ENCODE measurements at places on chromosomes 2 and 18. TPM values are rescaled to one million over a fixed set of nuclear protein-coding genes. Genes with fewer than 3 reads are reported as not detected.

DNA sequence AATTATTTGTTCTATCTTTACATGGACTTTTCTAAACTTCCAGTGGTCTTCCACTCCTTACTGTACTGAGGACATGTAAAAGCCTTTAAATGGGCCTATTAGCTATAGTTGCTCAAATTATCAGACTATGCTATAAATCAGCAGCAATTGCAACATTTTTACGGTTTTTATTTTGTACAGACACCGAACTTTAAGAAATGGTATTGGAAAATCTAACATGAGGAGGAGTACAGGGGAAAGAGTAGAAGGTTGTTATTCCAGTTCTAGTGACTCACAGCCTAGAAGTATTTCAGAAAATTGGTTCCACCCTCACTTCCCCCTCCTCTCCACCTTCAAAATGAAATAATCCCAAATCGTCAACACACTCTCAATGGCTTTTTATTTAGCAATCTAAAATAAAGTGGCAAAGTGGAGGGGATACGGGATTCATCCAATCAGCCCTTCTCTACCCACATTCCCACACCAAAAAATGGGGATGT, 1.1 kb downstream of the NCKAP1 start:
- no peak for DNase-seq

FTCDNL1 gene
- total RNA-seq = 2.3 TPM

GRCh38 chr2:11919953-11920352, 173.5 kb downstream of the LPIN1 start:
- DNase-seq = no peak

DNA sequence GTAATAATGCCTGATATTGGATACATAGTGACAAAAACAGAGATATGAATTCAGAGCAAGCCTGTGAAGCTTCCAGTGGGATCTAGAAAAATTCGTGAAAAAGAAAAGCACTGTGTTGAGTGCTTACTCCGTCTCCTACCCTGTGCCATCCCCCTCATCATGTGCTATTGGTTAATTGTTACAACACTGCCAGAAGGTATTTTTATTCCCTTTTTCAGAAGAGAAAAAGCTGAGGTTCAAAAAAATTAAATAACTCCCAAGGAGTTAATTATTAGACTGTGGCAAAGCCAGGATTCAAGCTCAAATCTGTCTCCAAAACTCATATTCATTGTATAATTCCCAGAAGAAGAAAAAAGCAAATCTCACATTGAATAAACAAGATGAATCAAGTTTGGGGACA, 735.5 kb upstream of the ACVR2A start:
- DNase-seq = no peak

GRCh38 chr18:10274301-10274700, 180.1 kb upstream of the APCDD1 start:
- no peak for DNase-seq
